ENCODE measurements at places on chromosomes 7 and 10.

DNA sequence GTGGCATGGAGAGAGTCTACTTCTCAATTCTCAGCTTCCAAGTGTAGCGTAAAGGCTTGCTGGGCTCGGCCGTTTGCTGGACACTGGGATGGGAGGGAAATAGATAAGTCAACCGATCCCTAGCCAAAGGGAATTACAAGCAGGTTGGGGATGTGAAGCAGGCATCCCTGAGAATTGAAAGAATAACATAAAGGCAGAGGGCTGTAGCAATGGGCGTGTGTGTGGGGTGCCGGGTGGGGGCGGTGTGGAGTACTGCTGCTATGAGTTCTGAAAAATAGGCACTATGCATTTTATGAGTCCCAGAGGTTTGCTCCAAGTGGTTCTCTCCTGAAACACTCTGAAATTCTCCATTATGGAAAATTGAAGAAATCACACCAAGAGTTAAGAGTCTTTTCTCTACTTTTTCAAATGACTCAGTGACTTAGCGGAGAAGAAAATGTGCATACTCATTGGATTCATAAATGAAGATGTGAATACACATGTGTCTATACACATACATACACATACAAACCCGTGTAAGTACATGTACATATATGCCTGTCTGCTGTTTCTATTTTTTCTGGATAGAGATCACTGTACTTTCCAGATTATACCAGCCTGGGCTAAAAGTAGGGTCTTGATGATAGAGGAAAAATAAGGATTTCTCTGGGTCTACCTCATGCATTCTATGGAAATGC, 65.4 kb downstream of the ADRA2A start:
- DNase-seq = no peak

GRCh38 chr7:102395592-102395872, 631 bp upstream of the PRKRIP1 start:
- peak; percentile 34 for DNase-seq

DNA sequence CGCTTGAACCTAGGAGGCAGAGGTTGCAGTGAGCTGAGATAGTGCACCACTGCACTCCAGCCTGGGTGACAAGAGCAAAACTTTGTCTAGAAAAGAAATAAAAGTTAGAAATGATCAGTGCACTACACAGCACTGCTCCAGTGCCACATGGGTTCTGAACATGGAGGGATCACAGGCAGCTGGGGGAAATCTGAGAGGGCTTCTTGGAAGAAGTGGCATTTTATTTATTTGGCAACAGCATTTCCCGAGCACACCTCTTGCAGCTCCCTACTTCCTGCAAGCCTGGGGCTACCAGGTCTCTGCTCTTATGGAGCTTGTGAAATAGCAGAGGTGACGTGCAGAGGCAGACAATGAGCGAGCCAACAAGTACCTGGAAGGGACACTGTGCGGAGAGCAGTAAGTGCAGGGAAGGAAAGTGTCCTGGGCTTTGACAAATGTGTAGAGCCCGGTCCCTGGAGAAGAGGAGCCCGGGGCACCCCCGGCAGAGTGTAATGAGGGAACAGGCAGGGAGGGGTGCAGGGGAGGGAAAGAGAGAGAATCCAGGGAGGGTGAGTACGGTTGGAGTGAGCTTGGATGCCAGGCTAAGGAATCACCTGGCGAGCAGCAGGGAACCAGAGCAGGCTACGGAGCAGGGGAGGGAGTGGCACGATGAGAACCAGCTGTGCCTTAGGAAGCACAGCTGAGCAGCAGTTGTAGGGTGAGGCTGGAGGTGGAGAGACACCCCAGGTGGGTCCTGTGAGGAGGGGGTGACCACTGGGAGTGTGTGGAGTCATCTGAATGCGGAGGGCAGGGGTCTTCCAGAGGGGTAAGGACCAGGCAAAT, 104.6 kb upstream of the CTBP2 start:
- DNase-seq = no peak

DNA sequence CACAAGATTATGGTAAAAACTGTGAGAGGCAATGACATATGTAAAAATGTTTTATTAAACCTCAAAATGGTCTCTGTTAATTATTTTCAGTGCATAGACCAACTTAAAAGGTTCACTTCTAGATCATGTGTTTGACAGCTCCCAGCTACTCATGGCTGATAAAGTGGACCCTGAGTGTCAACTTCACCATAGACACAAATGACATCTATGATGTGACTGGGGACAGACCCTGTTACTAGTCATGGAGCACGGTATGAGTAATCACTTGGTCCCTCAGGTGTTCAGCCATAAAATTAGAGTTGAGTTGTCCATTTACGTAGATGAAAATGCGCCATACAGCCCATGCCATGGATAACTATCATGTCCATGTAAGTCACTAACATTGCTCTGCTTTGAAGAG, 199.8 kb downstream of the ZNF365 start:
- no peak for DNase-seq

- DNase-seq = no peak
Measured at GRCh38 chr10:13188593-13188992, 27.2 kb downstream of the MCM10 start.

GRCh38 chr10:22427890-22428571, 82.7 kb downstream of the SPAG6 start:
- DNase-seq = peak; percentile 86

DNA sequence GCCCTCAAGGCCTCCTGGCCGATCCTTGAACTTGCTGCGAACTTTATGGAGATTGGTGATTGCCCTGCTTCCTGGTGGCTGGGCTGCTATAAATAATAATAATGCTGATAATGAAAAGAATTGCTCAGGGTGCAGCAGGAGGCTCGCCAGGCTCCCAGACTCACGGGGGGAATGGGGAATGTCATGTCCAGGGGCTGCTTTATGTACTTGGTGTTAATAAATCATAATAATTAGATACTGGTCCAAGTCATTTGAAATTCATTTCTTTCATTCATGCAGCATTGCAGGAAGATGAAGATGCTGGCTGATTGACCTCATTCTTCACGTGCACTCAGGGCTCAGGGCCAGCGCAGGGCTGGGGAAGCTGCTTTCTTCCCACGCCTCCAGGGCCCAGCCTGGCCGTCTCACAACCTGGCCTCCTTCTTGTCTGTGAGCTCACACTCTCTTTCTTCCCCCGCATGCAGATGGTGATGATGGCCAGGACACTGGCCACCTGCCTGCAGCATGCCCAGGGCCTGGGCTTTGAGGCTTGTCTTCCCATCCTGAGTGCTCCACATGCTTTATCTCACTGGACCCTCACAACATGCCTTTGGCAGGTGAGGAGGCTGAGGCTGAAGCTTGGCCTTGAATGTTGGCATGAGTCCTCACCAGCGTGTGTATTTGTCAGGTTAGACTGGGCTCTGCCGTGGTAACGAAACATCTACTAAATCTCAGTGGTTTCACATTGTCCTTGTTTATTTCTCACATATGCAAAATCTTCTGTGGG, 138.4 kb upstream of the TNS3 start:
- DNase-seq = peak; percentile 56

- no peak for DNase-seq
Measured at GRCh38 chr10:81179805-81180452, 642.2 kb downstream of the SH2D4B start.

- DNase-seq = no peak
Measured at GRCh38 chr7:1244700-1245523, 12.2 kb downstream of the UNCX start.

DNA sequence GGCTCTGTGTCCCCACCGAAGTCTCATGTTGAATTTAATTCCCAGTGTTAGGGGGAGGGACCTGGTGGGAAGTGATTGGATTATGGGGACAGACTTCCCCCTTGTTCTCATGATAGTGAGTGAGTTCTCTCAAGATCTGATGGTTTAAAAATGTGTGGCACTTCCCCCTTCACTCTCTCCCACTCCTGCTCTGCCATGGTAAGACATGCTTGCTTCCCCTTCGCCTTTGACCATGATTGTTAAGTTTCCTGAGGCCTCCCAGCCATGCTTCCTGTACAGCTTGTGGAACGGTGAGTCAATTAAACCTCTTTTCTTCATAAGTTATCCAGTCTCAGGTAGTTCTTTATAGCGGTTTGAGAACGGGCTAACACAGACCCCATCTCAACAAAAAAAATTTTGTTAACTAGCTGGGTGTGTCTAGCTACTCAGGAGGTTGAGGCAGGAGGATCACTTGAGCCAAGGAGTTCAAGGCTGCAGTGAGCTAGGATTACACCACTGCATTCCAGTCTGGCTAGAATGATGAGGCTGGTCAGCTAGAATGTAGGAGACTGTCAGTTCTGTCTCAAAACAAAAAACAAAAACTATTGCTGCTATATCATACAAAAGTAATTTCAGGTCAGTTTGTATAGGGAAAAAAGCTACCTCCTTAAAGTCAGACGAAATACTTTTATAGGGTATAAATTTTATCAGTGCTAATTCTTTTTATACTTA, 57.7 kb downstream of the ATAD1 start:
- no peak for DNase-seq

DNA sequence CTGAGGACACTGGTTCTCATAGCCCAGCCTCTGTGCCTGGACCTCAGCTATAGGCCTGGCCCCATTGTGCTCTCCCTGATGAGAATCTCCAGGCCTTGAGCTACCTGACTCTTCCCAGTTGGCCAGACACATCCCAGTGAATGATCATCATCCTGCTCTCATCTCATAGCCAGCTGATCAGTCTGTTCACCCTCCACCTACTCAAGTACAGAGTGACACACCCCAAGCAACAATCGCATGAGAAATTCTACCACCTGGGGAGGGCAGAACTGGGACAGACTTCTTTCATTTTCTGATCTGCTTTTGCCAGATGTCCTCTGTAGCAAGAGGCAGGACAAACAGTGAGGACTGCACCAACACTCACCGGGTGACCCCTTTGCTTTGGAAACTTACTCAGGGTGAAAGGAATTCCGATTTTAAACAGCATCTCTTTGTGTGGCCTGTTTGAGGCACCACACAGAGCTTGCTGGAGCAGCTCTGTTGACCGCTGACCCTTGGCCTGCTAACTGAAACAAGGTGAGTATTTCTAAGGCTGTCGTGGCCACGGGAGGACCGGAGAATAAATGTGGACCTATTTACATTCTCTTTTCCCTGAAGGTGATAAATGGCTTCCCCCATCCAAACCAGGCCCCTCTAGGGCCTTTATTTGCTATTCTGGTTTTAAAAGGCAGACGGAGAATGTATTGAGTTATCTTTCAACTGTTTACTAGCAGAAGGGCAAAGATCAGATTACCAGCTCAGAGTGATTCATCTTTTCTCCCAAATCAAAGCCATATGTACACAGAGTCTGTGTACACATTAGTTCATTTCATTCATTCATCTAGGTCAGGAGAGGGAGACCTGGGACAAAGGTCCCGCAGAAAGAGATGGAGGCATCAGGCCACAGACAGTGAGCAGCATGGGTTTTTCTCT, 181.4 kb upstream of the TNS3 start:
- DNase-seq = peak; percentile 59

DNA sequence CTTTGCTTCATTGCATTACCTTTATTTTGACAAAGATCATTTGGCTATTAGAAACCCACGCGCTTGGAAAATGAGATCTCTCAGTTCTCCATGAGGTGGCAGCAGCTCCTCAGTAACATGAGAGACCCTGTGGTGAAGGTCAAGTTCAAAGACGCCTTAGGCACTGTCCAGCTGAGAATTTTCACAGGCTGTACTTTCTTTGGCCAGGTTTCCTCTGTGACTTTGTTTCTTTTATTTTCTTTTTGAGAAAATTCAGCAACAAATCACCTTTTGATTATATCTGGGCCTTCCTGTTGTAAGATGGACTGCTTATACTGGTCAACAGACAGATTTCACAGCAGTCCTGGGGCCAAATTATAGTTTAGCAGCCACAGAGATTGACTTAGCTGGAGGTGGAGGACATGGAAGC, 54.5 kb downstream of the RAB18 start:
- peak; percentile 68 for DNase-seq

- DNase-seq = no peak
Measured at GRCh38 chr10:17585016-17585415, 32.2 kb downstream of the HACD1 start.

- DNase-seq = no peak
Measured at GRCh38 chr7:29080803-29081202, 65.5 kb downstream of the CPVL start.

DNA sequence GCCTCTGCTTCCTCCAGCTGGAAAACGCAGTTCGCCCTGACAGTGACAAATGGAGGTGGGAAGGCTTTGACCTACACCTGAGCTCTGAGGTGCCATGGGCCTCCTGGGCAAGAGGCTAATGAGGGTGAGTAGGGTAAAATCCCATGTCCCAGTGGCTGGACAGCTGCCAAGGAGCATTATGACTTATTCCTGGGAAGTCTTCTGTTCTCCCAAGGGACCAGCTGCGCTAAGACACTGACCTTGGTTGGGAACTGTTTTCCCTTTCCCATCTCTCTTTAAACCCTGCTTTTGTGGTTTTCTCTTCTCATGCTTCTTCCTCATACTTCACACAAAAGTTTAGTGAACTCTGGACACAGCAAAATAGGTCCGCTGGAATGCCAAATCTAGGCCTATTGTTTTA, 72.6 kb downstream of the COPG2 start:
- DNase-seq = peak; percentile 49

DNA sequence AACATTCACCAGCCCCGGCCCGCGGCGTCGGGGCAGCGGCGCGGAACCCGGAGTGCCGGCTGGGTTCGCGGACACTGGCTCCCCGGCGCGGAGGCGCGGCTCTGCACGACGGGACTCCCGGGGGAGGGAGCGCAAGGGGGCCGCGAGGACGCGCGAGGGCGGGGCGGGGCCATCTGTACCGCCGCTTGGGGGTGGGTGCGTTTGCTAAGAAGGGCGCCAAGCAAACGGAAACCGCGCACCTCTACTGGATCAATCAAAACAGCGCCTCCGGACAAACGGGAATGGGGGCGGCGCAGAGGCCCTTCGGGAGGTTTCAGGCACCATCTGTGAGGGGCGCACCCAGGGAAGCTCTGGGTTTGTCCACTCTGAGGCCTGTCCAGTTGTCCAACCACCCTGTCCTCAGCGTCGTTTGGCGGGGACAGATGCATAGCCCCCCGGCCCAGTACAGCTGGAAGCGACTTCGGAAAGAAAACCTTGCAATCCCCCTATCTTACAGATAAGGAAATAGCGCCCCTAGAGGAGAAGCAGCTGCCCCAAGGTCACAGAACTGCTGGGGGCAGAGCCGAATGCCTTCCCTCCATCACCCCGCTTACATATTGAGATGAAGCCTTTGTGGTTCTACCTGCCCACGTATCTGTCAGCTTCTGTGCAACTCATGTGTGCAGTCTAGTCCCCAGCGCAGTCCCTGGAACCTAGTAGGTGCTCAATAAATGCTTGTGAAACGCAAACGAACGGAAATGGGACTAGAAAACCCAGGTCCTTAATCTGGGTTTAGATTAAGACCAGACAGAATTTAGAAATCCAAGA, 10.7 kb upstream of the SLIT1 start:
- peak; percentile 62 for DNase-seq

- no peak for DNase-seq
Measured at GRCh38 chr7:143223784-143224183, 1.9 kb downstream of the TAS2R40 start.

GRCh38 chr10:44881649-44882048, 29.5 kb upstream of the TMEM72 start:
- no peak for DNase-seq

- no peak for DNase-seq
Measured at GRCh38 chr7:6621195-6622133, 6.1 kb downstream of the ZNF853 start.

- DNase-seq = peak; percentile 13
Measured at GRCh38 chr7:121945480-121946236, 72.7 kb downstream of the PTPRZ1 start.

Data from cardiac fibroblast (primary cell).